ENCODE measurements at places on chromosomes 11 and 22. TPM values are rescaled to one million over a fixed set of nuclear protein-coding genes. Genes with fewer than 3 reads are reported as not detected.

The IGSF9B gene
- total RNA-seq: 38.6 TPM

DNA sequence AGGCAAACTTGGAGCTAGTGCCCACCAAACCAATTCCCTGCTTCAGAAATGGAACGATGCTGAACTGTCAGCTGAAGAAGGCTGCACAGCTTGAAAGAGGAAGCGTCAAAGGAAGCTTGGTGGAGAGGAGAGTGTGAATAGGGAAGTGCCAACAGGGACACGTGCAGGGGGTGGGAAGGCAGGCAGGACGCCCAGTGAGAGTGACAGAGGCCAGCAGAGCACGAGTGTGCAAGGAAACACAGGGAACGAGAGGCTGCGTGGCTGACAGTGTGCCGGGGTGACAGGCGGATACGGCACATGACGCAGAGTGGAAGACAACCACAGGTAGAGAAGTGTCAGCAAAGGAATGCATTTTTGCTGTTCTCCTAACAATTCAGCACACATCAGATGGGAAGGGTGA lies 196.4 kb downstream of the LARGE1 start:
- DNase-seq: no peak

DNA sequence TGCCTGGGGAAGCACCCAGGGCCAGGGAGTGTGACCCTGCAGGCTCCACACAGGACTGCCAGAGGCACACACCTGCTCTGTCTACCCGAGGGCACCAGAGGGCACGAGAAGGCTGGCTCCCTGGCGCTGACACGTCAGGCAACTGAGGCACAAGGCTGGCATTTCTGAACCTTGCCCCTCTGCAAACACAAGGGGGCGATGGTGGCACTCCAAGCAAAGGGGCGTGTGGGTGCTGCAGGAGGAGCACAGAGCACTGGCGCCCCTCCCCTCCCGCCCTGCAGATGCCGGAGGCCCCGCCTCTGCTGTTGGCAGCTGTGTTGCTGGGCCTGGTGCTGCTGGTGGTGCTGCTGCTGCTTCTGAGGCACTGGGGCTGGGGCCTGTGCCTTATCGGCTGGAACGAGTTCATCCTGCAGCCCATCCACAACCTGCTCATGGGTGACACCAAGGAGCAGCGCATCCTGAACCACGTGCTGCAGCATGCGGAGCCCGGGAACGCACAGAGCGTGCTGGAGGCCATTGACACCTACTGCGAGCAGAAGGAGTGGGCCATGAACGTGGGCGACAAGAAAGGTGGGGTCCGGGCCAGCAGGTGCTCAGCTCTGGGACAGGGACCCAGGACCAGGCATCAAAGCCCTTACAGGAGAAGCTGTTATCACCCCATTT lies 20.8 kb upstream of the TXNRD2 start:
- DNase-seq: no peak

The C11orf16 gene
- total RNA-seq: not detected

The FAM83F gene
- 0.29 TPM for total RNA-seq

DNA sequence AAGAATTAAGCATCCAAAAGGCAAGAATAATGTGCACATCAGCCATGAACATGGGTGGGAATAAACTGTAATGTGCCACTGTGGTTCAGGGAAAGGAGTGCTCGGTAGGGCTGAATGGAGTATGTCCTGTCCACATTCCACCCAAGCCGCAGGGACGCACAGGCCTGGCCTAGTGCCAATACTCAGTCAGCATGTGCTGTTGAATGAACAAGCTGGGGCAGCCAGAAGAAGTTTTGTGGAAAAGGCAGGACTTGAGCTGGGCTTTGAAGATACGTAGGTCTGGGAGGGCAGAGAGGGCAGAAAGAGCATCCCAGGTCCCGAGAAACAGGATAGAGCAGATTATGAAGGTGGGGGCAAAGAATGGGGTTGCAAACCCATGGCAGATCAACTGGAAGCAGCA lies 60.0 kb upstream of the PLET1 start:
- DNase-seq: no peak

GRCh38 chr11:111918390-111919256 lies at the start of gene C11orf52:
C11orf52 (plus strand) TSS chr11:111918913; CDS start chr11:111918973, 60 bp downstream.
- no peak for DNase-seq

The CPSF7 gene
- 145 TPM for total RNA-seq

- DNase-seq: no peak
Measured at GRCh38 chr11:125157953-125158680, 6.4 kb upstream of the PKNOX2 start.

Data from CD4-positive, alpha-beta memory T cell (primary cell).